ENCODE measurements at places on chromosomes 2 and 18.
A peak's percentile ranks its signal among the peaks of the same experiment; 100 is the strongest.

DNA sequence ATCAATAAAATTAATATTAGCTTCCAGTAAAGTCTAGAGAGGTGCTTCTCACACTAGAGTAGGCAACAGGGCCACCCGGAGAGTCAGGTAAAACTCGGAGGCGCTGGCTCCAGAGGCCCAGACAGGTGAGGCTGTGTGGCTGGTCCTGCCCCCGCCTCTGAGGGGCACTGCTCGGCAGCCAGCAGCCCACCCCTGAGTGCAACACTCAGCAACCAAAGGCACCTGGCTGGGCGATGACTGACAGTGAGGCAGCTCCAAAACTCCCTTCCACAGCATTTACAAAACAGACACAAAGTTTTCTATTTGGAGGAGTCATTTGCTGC lies 138.8 kb upstream of the ID2 start:
- no peak for DNase-seq

- peak; percentile 91 for DNase-seq
These were observed 26.4 kb upstream of the TFPI start for GRCh38 chr2:187580462-187581124.

- DNase-seq: no peak
These were observed 12.5 kb downstream of the BOK start for GRCh38 chr2:241570961-241571581.

GRCh38 chr2:71669628-71670429 lies 216.5 kb downstream of the DYSF start:
- DNase-seq: no peak

DNA sequence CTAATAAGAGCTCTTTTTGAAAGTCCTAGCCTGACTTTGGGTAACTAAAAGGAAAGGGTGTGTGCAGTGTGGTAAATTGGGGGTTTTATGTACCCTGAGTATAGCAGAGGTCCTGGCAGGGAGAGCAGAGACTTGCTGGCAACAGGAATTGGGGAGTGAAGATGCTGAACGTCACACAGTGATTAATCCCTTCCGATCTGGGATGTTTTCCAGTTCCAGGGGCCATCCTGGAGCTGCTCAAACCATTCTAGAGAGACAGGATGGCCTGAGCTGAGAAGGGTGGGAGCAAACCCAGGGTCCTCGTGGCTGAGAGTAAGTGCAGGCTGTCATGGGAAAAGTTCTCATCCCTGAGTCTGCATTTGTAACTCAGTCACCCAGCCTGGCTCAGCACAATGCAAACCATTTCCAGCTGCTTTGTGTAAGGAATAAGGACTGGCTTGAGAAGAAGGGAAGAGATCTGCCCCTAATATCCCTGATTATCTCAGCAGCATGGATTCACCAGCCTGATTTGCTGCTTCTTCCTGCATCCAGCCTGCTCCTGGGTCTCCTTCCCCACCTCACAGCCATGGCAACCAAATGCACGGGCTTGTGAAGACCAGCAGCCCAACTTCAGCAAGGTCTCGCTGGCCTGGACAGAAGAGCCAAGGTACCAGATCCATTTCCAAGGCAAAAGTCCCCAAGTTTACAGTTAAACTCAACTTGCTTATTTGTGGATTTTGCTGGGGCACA lies 47.1 kb upstream of the CELF4 start:
- no peak for DNase-seq

GRCh38 chr2:68741238-68741637 lies 6.6 kb downstream of the ARHGAP25 start:
- no peak for DNase-seq

- DNase-seq: no peak
These were observed 55.6 kb downstream of the ANKRD44 start for GRCh38 chr2:197254776-197255530.

DNA sequence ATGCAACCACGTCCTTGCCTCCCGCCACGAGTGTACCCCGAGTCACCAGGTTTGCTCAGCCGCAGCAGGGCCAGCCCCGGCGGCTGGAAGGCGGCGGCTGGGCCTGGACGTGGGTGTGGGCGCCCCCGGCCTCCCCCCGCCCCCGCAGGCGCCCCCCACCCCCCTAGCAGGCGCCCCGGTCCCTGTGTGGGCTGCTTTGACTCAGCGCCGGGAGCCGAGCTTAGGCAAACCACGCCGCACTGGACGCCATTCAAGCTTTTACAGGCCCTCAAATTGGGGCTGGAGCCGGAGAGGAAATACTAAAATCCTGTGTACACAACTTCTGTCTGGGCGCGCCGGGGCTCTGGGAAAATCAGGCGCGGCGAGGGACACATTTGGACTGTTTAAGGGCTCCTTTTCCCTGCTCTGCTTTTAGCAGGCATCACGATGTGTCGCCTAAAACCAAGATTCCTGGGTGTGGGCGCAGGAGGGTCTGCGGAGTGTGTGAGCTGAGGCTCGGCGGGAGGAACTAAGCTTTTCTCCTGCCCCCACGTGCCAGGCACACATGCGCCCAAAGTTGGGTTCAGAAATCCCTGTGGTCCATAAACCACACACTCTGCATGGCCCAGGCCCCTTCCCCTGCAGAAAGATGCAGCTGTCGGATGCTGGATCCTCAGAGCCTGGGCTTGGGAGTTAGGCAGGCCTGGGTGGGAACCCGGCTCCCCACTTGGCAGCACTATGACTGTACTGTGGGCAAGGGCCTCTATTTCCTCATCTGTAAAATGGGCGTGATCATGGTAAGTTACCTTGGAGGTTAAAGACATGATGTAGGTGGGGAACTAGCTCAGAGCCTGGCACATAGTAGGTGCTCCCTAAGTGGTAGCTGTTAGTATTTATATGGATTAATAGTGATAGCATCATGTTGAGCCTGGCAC lies 57.6 kb downstream of the ATOH8 start:
- no peak for DNase-seq

GRCh38 chr18:71666481-71666880 lies 877.7 kb downstream of the CBLN2 start:
- no peak for DNase-seq

Measured in RKO (cell line).